Hematopoietic multipotent progenitor cell treated with erythropoietin and hydrocortisone succinate and interleukin-3 and kit ligand, for 17 days (in vitro differentiated cells): ENCODE measurements at places on chromosomes 12 and 14.

GRCh38 chr14:63204407-63205043, at the start of gene RHOJ:
Gene RHOJ (plus strand): TSS chr14:63204443. CDS start chr14:63204870, 427 bp downstream.
- DNase-seq: no peak

- no peak for DNase-seq
These were observed 204.6 kb upstream of the SLC38A2 start for GRCh38 chr12:46577063-46577776.

DNA sequence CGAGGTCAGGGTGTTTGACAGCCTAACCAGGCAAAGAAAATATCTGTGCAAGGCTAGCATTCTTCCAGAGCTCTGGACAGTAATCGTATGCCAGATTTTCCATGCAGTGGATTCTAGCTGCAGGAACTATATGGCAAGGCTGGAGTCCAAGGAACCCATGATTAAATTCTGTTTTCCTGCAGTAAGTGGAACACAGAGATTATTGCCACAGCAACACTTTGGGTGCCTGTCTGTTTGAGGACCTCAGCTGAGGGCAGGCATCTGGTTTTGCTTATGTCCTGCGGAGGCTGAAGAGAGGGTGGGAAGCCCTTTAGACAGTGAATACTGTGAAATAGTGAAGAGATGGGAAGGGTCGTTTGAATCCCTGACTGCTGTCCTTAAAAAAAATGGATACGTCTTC, 104.4 kb downstream of the DAD1 start:
- no peak for DNase-seq

DNA sequence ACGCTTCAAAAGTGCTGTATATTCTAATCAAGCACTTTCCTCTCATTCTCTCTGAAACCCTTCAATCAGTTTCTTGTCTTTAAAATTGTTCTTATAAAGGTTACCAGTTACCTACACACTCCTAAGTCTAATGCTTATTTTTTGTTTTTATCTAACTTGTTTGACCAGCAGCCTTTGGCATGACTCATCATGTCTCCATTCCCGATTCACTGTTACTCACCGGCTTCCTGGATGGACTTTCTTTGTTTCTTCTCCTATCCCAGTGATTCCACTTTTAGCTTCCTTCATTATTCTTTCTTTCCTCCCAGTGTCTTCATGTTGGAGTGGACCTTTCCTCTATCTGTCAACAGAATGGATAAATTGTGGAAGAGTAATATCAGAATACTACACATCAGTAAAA, 368.6 kb upstream of the CCDC196 start:
- DNase-seq: no peak

DNA sequence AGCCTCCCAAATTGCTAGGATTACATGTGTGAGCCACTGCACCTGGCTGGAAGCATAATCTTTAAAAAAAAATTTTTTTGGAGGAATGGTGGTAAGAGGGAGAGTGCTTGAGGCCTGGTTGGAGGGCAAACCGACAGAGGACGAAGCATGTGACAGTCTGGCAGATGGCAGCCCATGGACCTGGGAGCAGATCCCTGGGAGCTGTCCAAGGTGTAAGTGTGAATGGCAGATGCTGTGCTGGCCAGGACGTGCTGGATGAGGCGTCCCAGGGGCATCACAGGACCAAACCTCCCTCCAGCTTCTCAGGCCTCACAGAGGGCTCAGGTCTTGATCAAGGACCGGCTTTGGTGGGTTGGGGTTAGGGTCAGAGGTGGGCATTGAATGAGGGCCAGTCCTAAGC, 128.4 kb upstream of the NCOR2 start:
- DNase-seq: no peak

GRCh38 chr14:35678403-35679028, 130.6 kb downstream of the RALGAPA1 start:
- no peak for DNase-seq

- no peak for DNase-seq
These were observed 3.6 kb upstream of the KRAS start for GRCh38 chr12:25254271-25254880.

DNA sequence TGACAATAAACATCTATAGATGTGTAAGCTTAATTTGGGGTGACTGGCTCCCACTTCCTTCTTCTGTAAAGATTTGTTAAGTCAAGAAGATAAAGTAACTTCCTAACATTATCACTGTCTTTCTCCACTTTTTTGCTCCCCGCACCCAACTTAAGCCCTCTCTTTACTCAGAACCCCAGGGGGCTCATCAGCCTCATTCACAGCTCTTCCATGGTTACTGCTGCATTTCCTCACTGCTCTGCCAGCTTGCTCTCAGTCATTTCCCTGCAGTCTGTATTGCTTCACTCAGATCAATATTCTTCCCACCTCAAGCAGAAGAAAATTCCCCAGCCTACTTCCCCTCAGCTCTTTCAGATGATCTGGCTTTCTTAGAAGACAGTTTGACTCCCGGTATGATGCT, 102.0 kb downstream of the PIK3C2G start:
- no peak for DNase-seq

DNA sequence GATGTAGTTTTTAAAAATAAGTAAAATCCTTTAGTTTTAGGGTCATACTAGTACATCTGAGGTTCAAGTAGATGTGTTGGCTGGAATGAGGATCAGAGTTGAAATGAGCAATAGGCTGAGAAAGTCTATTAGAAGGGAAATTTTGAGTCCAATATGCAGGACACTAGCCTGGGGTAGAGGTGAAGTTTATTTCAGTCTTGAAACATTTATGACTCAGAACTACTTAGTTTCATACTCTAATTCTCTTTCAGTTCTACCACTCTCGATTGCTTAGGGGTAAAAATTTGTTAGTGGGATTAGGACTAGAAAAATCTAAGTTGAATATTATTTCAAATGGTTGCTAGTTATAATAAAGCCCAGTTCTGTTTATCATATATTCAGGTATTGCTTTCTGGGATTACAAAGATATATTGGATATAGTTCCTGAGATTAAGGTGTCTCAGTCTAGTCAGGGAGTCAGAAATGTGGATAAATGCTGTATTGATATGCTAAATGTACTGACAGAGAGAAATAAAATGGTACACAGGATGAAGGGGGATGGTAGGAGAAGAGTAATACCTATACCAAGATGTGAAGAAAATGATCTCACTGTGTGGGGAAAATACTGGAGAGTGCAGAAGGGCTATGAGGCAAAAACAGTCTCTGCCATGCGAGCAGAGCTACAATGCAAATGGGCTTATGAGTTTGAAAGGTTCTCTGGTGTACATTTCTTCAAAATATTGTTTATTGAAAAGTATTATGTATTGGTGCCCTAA, 395.8 kb upstream of the FBXO33 start:
- no peak for DNase-seq
